ENCODE measurements at places on chromosomes 1 and 21. TPM values are rescaled to one million over a fixed set of nuclear protein-coding genes. Genes with fewer than 3 reads are reported as not detected.

OR2L5 gene
- total RNA-seq: not detected

CFHR2 gene
- not detected for total RNA-seq

NR5A2 gene
- total RNA-seq: 1.6 TPM

SLC41A1 gene
- 458 TPM for total RNA-seq

PYHIN1 gene
- 0.32 TPM for total RNA-seq

PPCS gene
- 36.8 TPM for total RNA-seq

ZSWIM5 gene
- 0.81 TPM for total RNA-seq

CRYZ gene
- 39.9 TPM for total RNA-seq

POU2F1 gene
- total RNA-seq: 7.5 TPM

PPM1J gene
- 5.3 TPM for total RNA-seq
